ENCODE measurements at places on chromosomes 5 and 9.

DNA sequence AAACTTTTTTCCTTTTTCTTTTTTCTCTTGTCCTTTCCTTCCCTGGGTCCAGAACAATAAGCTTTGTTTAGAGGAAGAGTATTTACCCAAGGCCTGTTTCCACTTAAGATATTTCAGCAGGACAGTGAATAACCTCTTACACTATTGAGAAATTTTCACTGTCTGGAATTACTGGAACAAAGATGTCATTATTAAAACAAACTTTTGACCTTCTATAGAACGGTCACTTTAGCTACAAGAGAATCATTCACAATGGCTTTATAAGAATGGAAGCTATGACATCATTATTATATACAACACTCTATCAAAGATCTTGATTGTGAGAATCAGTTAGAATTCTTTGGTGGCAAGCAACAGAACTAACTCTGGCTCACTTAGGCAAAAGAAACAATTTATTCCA, 22.0 kb upstream of the ARHGAP26 start:
- DNase-seq: no peak

DNA sequence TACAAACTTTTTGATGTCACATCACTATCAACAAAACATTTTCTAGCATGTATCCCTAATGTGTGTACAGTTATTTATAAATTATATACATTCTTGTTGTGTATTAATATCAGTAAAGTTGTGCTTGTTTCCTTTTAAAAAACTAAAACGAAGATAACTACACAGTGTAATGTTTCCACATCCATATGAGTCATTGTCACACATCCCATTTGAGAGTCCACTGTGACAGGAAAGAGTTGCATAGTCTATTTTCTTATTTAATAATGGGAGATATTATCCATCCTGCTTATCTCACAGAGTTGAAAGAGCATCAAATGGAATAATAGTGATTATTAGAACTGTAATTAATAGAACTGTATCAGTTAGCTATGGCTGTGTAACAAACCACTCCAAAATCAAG, 434.0 kb upstream of the CLINT1 start:
- no peak for DNase-seq

- DNase-seq: no peak
Measured at GRCh38 chr9:122145592-122145863, 14.1 kb downstream of the NDUFA8 start.

GRCh38 chr5:58854441-58854840, 271.6 kb downstream of the RAB3C start:
- peak; percentile 14 for DNase-seq

- no peak for DNase-seq
Measured at GRCh38 chr9:28270156-28270555, 696.9 kb upstream of the C9orf72 start.

DNA sequence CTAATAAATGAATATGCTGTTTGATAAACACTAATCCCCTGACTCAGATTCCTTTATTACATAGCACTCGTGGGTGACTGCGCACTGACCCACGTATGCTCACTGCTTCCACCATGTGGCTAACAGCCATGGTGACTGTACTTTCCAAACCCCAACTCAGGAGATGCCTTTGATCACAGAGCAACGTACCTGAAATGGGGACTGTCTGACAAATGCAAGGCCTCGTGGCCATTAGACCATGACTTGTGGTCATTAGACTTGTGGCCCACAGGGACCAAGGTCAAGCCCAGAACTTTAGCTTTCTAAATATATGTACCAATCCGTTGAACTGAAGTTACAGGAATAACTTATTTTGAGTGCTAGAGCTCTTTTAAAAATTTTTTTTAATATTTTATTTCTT, 46.6 kb downstream of the CYFIP2 start:
- peak; percentile 69 for DNase-seq

DNA sequence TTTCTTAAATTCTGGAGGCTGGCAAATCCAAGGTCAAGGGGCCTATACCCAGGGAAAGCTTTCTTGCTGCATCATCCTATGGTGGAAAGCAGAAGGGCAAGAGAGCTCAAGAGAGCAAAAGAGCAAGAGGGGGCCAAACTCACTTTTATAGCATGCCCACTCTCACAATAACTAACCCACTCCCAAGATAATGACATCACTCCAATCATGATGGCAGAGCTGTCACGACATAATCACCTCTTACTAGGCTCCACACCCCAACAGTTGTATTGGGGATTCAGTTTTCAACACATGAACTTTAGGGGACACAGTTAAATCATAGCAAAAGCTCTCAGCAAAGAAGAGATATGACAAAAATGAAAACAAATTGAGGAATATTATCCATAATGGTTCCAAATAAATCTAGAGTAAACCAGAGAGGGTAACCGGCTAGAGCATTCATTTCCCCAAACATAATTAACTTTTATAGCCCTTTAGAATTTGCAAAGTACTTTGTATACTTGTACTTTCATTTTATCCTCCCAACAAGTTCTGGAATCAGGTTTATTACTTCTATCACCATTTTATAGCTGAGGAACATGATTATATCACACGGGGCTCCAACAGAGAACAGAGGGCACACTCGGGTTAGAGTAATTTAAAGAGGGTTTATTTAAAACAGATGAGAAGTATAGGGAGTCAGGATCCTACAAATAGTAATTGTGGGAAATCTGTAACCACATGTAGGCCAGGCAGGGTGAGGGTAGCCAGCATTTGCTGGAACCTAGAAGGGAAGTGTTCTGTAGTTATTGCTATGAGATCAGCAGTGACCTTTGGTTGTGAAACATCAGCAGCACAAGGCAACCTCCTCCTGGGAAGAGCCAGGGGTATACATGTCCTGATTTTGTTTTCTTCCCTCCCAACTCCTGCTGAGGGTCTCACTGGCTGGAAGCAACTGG, 7.2 kb upstream of the TARS1 start:
- DNase-seq: peak; percentile 68

DNA sequence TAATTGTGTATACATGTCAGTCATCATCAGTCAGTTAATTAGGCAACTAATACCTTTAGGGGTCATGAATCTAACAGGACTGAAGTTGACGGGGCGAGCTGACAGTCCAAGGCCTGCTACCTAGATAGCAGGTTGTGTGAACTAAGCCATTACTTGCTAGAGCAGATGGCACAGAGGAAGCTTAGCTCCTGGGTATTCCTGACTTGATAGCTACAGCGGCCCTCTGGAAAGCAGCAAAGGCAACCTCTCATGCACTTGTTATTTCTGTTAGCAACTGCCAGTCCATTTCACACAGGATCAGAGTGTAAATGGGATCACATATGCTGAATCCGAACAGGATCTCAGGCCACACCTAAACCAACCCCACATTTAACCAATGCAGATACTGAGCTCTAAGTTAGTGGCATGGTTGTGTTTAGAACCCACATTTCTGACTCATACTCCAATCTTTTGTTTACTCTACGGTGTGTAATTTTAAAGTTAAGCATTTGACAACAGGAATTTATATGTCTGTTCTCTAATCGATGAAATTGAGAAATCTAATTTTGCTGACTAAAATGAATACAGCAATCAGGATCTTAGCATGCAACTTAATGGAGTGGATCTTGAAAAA, 521.3 kb upstream of the ZNF608 start:
- DNase-seq: no peak

DNA sequence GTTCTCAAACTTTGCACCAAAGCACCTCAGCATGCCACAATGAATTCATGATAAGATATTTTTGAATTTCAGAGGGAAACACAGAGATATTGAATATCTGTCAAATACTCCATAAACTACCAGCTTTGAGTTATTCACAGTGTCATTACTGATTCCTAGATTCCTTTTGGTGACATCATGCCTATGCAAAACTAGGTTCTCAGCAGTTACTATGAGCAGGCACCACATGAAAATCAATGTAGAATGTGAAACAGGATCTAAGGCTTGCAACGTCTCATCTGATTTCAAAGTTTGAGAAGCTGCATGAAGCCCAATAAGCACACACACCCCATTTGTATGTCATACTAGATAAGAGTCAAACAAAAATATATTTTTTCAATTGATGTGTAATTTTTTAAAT, 426.5 kb downstream of the NR2F1-AS1 start:
- DNase-seq: no peak

- no peak for DNase-seq
Measured at GRCh38 chr5:135890296-135890695, 5.3 kb downstream of the IL9 start.

GRCh38 chr5:150503977-150504620, 3.8 kb upstream of the NDST1 start:
- no peak for DNase-seq

DNA sequence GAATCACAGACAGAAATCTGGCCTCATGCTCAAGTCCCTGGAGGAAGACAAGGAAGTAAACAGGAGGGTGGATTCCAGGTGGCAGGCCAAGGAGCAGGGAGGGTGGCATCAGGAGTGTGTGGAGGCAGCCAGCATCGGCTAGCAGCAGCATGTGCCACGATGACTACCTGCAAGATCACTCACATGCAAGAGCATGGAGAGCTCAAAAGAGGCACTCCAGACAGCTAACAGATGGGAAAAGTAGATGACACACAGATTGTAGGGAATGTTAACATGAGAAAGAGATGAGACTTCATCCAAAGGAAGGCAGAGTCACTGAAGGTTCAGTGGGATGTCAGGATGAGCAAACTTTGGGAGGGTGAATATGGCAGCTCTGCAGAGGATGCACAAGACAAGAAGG, 104.3 kb downstream of the SEMA5A start:
- DNase-seq: no peak

DNA sequence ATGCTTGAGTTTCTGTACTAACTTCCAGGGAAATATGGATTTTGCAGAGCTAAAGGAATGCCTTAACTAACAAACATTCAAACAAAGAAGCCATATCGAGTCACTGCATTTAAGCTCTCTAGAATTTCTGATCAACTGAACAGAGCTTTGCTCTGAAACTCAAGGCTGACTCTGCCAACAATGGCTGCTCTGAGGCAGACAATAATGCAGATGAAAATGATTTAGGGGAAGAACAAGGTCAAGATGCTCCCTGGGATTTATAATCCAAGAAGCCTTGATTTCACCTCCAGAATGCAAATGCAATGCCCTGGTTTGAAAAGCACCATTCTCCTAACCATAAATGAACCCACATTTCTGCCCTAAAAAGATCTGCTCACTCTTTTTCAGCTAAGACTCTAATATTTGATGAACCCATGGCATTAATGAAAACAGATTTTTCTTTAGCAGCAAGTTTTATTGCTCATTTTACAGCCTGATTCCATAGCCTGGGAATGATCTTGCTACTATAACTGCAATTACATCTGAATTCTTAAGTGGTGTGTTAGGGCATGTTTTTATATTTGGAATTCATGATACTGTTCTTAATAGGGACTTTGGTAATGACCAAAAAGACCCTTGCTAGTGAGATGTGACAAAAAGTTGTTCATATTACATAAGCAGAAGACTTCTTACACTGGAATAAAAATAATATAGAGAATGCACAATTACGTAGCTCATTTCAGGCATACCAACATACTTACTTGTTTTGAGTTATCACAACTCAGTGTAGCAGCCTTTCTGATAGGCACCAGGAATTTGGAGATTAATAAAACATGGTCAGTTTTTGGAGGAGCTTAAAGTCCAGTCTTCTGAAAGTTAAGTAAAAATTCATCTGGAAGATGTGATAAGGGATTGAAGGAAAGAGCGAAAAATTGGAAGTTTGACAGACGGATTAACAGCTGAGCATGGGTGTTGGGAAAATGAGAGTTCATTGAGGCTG, 169.4 kb downstream of the TRPM3 start:
- DNase-seq: no peak

- no peak for DNase-seq
Measured at GRCh38 chr9:80163889-80164288, 592.1 kb downstream of the TLE4 start.

DNA sequence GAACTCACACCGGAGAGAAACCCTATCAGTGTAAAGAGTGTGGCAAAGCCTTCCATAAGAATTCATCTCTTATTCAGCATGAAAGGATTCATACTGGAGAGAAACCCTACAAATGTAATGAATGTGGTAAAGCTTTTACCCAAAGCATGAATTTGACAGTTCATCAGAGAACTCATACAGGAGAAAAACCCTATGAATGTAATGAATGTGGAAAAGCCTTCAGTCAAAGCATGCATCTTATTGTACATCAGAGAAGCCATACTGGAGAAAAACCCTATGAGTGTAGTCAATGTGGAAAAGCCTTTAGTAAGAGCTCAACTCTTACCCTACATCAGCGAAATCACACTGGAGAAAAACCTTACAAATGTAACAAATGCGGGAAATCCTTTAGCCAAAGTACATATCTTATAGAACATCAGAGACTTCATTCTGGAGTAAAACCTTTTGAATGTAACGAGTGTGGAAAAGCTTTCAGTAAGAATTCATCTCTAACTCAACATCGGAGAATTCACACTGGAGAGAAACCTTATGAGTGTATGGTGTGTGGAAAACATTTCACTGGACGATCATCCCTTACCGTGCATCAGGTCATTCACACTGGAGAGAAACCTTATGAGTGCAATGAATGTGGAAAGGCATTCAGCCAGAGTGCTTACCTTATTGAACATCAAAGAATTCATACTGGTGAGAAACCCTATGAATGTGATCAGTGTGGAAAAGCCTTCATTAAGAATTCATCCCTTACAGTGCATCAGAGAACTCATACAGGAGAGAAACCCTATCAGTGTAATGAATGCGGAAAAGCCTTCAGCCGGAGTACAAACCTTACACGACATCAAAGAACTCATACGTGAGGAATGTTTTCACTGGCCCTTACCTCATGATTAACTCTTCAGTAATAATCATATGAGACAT, 8.9 kb upstream of the ZNF454 start:
- peak; percentile 1 for DNase-seq

DNA sequence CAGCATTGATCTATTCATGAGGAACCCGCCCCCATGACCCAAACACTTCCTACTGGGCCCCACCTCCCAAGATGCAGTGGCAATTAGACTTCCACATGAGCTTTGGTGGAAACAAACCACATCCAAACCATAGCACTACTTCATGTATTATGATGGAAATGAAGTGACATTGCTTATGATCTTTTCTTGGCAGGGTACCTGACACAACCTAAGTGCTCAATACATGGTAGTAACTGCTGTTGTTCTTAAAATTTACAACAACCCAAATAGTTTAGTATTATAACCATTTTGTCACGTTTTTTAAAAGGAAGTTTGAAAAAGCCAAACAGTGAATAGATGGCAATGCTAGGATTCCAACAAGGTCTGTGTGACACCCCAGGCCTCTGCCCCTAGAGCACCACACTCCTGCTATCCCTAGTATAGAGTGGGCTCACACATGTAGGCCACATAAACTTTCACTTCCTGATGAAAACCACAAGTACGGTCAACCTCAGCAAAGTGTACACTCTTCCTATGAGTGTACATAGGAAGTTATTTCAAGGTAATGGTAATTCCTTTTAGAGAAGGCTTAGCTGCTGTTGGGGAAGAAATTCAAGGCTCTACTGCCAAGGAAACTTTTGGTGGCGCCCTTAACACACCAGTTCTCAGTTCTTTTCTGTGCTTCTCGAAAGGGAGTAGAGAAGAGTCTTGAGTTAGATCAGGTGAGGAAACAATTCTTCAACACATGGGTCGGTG, 97.6 kb downstream of the ARSB start:
- DNase-seq: no peak

DNA sequence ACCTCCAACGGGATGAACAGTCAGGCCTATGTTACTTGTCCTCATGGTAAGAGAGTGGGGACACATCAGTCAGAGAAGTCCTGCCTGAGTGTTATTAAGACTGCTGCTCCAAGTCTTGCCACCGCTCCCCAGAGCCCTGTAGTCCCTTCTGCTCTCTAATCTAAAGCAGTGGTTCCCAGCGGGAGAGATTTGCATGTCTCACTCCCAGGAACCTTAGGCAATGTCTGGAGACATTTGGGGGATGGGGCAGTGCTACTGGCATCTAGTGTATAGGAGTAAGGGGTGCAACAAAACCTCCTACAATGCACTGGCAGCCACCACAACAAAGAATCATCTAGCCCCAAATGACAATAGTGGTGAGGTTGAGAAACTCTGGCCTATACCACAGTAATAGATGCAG, 2.6 kb upstream of the SVEP1 start:
- DNase-seq: no peak
